Endothelial cell of umbilical vein (primary cell): ENCODE measurements at places on chromosomes 3 and 15. TPM values are rescaled to one million over a fixed set of nuclear protein-coding genes. Genes with fewer than 3 reads are reported as not detected.

DNA sequence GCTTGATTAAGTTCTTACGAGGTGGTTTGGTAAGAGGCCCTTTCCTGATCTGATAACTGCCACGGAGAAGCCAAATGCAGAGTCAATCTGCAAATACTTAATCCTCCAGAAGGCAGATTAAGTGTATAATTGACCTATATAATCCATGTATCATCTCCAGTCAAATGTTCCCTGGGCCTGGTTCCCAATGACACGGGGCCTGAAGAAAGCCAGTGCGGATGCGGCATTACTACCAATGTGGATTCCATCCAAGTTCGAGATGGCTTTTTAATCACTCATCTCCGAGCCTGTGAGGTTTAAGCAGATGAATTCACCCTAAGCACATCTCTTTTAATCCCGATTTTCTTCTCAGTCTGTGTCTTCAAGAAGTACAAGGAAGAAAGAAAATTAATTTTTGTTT, 60.0 kb upstream of the FEZF2 start:
- DNase-seq = no peak
- H3K4me1 ChIP-seq = no peaks in the 10 kb centered on the region
- no peak overlapping the region for H3K4me3 ChIP-seq
- H3K27me3 ChIP-seq = peaks cover 14% of the 10 kb centered on the region
- H3K27ac ChIP-seq = no peak overlapping the region
- no peaks in the 10 kb centered on the region for H3K36me3 ChIP-seq

DNA sequence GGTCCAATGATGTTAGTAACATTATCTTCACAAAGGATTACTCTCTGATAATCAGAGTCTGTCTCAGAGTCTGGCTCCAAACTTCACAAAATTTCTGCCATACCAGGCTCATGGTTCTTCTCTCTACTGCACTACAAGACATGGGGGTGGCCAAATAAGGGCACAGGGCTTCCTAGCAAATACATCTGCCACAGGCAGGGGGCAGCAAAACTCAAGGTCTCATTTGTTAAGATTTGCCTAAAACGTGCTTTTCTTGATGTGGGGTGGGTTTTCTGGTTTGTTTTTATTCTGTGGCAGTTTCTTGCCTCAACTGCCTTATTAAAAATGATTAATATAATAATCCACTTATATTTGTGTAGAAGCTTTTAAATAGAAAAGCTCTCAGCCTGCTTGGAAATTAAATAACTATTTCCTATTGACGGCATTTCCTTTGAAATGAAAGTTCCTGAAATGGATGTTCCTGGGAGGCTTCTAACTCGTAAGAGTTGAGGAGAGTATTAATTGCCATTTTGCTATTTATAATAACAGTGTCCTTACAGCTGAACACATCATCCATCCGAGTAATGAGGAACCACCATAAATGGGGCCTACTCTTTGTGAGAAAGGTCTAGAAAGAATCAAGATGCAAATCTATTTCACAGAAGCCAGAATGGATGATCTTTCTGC, 53.8 kb downstream of the SST start:
- no peak overlapping the region for H3K27ac ChIP-seq
- H3K36me3 ChIP-seq = no peaks in the 10 kb centered on the region
- H3K4me3 ChIP-seq = no peak overlapping the region
- no peaks in the 10 kb centered on the region for H3K27me3 ChIP-seq
- H3K4me1 ChIP-seq = no peaks in the 10 kb centered on the region
- DNase-seq = peak; percentile 37

DNA sequence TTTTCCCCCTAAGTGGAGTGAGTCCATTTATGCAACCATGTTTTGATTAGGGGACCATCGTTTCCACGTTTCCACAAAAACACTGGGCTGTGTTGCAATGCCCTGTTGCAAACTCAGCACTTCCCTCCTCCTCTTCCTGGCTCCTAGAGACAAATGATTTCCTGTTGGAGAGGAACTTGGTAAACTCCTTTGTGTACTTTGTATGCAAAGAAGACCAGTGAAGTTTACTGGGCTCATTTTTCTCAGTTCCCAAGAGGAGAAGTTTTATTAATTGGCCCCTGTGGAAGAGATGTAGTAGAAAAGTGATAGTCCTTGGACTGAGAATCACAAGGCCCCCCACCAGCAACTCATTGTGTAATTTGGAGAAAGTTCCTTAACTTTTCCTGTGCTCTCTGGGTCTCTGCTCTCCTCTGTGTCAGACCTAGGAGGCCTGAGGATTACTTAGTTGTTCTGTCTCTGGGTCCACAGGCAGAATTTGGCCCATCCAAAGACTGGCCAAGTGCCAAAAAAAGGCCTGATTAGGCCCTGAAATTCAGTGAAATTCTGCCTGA, 95.0 kb downstream of the ATG7 start:
- H3K36me3 ChIP-seq = peaks cover 9% of the 10 kb centered on the region
- peaks cover 11% of the 10 kb centered on the region for H3K4me1 ChIP-seq
- no peak overlapping the region for H3K4me3 ChIP-seq
- H3K27me3 ChIP-seq = no peaks in the 10 kb centered on the region
- peak overlapping the region; percentile 67 for H3K27ac ChIP-seq

GRCh38 chr3:25454005-25454927, 26.2 kb downstream of the RARB start:
- H3K4me1 ChIP-seq = peaks cover 58% of the 10 kb centered on the region
- H3K4me3 ChIP-seq = no peak overlapping the region
- no peaks in the 10 kb centered on the region for H3K36me3 ChIP-seq
- no peaks in the 10 kb centered on the region for H3K27me3 ChIP-seq
- DNase-seq = peak; percentile 43
- peak overlapping the region; percentile 77 for H3K27ac ChIP-seq

Gene ACTC1
- not detected in 2 replicates for total RNA-seq

Gene FSIP1
- total RNA-seq = 1.1 and 1.2 TPM in 2 replicates

DNA sequence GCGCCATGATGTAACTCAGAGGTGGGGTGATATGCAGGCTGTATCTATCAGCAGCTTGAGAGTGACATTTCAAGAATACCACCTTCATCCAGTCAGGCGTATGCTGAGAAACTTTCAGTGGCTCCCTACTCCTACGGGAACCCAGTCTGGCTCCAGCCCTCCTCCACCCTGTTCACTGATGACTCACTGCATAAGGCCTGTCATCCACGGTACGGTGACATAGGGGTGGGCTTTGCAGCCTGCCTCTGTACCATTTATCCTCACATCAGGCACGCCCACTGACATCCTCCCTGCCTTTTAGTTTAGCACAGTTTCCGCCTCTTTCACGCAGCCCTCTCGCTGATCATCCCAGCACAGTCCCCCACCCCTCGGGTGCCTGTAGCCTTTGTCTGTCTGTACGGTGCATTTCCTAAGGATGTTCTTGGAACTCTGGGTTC, 11.7 kb downstream of the PXYLP1 start:
- H3K4me1 ChIP-seq = no peaks in the 10 kb centered on the region
- DNase-seq = no peak
- no peaks in the 10 kb centered on the region for H3K36me3 ChIP-seq
- no peaks in the 10 kb centered on the region for H3K27me3 ChIP-seq
- no peak overlapping the region for H3K27ac ChIP-seq
- H3K4me3 ChIP-seq = no peak overlapping the region

- H3K27ac ChIP-seq = no peak overlapping the region
- no peak for DNase-seq
- no peak overlapping the region for H3K4me3 ChIP-seq
- peaks cover 3% of the 10 kb centered on the region for H3K4me1 ChIP-seq
Observed at GRCh38 chr3:188026191-188026968, 127.6 kb upstream of the LPP start.

GRCh38 chr3:161273589-161274218, 52.6 kb downstream of the NMD3 start:
- no peaks in the 10 kb centered on the region for H3K36me3 ChIP-seq
- H3K4me1 ChIP-seq = no peaks in the 10 kb centered on the region
- peak; percentile 50 for DNase-seq
- H3K27ac ChIP-seq = no peak overlapping the region

Gene IREB2
- 51.4 and 54.3 TPM in 2 replicates for total RNA-seq

- H3K36me3 ChIP-seq = no peaks in the 10 kb centered on the region
- DNase-seq = no peak
- H3K4me1 ChIP-seq = no peaks in the 10 kb centered on the region
- H3K4me3 ChIP-seq = no peak overlapping the region
Observed at GRCh38 chr3:100468676-100469075, 23.7 kb upstream of the TMEM45A start.

Gene CYP19A1
- total RNA-seq = not detected in 2 replicates

Gene BCL2A1
- not detected in 2 replicates for total RNA-seq

DNA sequence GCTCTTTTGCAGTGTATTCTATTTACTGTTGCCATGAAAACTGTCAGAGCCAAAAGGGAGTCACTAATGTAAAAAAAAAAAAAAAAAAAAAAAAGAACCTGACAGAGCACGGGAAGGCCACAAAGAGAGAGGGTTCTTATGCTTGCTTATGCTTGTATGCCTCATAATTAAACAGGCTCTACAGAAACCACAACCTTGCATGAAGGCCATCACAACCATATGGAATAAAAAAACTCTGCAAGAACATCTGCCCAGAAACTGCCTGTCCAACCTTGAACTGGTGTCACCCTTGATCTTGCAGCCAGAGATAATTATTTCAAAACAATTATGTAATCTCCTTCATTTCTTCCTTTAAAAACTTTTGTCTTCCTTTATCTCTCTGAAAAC, 50.1 kb downstream of the CFAP20DC start:
- H3K4me3 ChIP-seq = no peak overlapping the region
- H3K4me1 ChIP-seq = peaks cover 14% of the 10 kb centered on the region
- H3K27me3 ChIP-seq = no peaks in the 10 kb centered on the region
- H3K36me3 ChIP-seq = no peaks in the 10 kb centered on the region
- no peak for DNase-seq

Gene TMEM40
- total RNA-seq = not detected in 2 replicates

DNA sequence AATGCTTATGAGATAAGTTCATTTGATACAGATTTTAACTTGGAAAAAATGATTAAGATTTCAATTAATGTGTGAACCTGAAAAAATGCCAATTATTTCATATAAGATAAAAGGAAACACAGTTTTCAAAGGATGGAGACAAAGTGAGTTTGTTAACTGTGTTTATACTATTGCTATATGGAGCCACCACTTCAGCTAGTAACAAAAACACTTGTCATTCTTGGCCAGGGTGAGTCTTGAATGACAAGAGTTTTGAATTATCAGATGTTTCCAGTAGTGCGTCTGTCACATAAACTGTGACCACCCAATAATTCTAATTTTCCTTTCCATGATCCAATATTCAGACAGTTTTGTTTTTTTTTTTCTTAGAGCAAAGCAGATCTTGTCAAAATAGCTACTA, 78.0 kb upstream of the GADL1 start:
- H3K27me3 ChIP-seq = no peaks in the 10 kb centered on the region
- H3K4me3 ChIP-seq = no peak overlapping the region
- DNase-seq = no peak
- no peak overlapping the region for H3K27ac ChIP-seq
- H3K4me1 ChIP-seq = no peaks in the 10 kb centered on the region

Gene GOLGA6L10
- 3.9 and 4.4 TPM in 2 replicates for total RNA-seq

Gene GOLGA6L4
- 5.3 and 7.5 TPM in 2 replicates for total RNA-seq

DNA sequence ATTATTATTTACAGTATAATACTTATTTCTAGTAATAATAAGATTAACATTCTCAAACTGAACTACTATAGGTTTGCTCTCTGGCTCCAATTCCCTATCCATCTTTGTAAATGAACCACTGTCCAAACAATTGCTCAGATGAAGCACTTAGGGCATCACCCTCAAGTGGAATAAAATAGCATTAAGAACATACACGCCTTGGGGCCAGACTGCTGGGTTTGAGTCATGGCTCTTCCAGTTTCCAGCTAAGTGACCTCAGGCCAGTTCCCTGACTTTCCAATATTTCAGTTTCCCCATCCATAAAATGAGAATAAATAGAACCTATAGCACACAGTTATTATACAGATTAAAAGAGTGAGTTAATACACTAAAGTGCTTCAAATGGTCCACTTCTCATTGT, 507.2 kb downstream of the MAGI1 start:
- no peaks in the 10 kb centered on the region for H3K27me3 ChIP-seq
- no peaks in the 10 kb centered on the region for H3K4me1 ChIP-seq
- no peak overlapping the region for H3K4me3 ChIP-seq
- DNase-seq = no peak
- H3K36me3 ChIP-seq = no peaks in the 10 kb centered on the region

- no peaks in the 10 kb centered on the region for H3K36me3 ChIP-seq
- no peak overlapping the region for H3K27ac ChIP-seq
- no peak overlapping the region for H3K4me3 ChIP-seq
- H3K4me1 ChIP-seq = peaks cover 10% of the 10 kb centered on the region
- H3K27me3 ChIP-seq = no peaks in the 10 kb centered on the region
Observed at GRCh38 chr15:92611995-92612745, 43.4 kb downstream of the FAM174B start.

DNA sequence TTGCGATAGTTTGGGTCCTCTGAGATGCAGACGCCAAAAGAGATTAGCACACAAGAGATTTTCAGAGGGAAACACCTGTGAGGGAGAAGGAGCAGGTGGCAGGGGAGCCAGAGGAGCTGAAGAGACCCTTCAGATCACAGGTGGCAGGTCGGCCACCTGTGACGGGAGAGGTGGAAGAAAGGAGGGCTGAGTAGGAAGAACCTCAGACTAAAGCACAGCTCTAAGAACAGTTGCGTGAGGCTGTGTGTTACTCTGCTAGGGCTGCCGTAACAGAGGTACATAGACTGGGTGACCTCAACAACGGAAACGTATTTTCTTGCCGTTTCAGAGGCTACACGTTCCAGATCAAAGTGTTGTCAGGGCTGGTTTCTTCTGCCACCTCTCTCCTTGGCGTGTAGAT, 38.5 kb downstream of the C2CD4A start:
- H3K27me3 ChIP-seq = no peaks in the 10 kb centered on the region
- H3K27ac ChIP-seq = no peak overlapping the region
- no peaks in the 10 kb centered on the region for H3K36me3 ChIP-seq
- no peak overlapping the region for H3K4me3 ChIP-seq
- H3K4me1 ChIP-seq = peaks cover 20% of the 10 kb centered on the region

Gene SLC12A1
- not detected in 2 replicates for total RNA-seq

DNA sequence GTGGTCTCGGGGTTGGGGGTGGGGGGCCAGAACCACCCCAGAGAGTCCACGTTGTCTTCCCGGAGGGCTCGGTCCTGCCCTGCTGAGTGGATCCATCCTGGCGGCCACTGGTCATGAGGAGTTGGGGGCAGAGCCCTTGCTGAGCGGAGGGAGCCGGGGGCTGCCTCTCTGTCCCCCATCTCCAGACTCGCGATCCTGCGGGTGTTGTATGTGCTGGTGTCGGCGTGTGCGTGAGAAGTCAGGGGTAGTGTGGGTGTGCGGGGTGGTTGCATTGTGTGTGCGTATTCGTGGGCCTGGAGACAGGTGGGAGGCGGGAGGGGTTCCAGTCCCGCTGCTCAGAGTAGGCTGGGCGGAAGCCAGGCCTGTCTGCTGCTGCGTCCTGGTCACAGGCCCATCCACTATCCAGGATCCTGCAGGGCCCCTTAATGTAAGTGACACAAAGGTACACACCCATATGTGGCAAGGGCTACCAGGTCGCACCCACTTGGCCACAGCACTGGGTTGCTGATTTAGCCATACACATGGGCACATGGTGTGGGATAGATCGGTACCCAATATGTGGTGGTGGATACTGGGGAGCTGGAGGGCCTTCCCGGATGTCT, 30.7 kb downstream of the NBEAL2 start:
- no peak overlapping the region for H3K4me3 ChIP-seq
- peaks cover 8% of the 10 kb centered on the region for H3K36me3 ChIP-seq
- peaks cover 6% of the 10 kb centered on the region for H3K4me1 ChIP-seq
- H3K27ac ChIP-seq = peak overlapping the region; percentile 71
- H3K27me3 ChIP-seq = no peaks in the 10 kb centered on the region

Gene PLA2G4E
- not detected in 2 replicates for total RNA-seq
